Mesothelial cell of epicardium (in vitro differentiated cells): ENCODE measurements at places on chromosomes 12 and 14.

DNA sequence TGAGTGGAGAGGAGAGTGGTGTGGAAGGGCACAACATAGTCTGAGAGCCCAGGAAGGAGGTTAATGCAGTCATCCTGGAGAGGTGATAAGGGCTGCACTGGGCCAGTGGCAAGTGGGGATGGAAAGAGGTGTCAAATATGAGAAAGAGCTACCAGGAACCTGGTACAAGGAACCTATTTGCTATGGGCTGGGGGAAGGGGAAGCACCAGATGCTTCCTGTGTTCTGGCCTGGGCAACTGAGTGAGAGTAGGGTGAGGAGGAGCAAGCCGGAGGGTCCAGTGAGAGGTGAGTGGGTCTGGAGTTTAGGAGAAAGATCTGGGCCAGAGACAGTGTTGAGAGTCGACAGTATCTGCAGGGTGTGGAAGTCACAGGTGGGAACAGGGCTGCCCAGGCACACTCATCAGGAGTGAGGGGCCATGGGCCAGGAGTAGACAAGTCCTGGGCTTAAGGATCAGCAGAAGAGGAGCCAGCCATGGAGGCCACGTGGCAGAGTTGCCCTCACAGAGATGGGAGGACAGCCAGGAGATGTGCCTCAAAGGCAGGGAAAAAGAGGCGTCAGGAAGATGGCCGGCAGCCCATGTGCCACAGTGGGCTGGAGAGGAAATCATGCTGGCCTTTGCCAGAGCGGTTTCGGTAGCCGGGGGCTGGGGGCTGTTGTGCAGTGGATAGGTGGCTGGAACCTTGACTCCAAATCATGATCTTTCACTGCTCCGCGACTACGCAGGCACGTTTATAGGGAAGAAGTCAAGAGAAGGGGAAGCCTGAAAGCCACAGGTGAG lies 2.9 kb upstream of the AQP6 start:
- no peak for DNase-seq

DNA sequence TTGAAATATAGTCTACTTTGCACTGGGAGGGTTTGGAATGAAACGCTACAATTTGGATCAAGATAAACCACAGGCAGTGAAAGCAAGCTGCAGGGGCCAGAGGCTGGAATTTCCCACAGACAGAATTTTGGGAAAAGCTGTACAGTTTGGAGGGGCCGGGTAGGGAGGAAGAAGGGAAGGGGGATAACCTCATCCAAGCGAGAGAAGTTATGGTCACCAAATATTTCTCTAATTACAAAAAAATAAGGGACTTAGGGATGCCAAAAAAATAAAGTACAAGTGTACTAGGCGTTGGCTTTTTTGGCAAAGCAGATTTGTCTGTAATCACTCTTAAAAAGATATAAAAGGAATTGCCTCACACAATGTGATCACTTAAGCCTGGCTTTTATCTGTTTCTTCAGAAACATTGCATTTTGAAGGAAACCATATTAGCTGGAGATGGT lies 31.2 kb upstream of the ADGRD1 start:
- DNase-seq, result no peak

DNA sequence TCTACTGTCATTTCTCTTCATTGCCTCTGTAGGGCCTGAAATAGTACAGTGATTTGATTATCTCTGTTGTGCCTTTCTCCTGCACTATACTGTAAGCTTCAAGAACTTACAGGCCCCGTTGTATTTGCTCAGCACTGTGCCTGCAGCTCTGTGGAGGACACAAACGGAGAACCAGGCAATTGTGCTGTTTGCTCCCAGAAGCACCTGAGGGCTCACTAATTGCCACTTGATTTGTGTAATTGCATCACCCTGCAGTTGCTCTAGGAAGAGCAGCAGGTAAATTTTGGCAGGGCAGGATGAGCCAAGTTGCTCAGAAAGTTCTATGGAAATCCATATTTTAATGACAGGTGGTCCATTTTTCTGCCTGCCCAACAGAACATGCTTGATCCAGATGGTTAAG lies 11.6 kb upstream of the KRT82 start:
- DNase-seq, result no peak

- no peak for DNase-seq
These were observed 2.0 kb downstream of the WNT5B start for GRCh38 chr12:1630827-1631591.

DNA sequence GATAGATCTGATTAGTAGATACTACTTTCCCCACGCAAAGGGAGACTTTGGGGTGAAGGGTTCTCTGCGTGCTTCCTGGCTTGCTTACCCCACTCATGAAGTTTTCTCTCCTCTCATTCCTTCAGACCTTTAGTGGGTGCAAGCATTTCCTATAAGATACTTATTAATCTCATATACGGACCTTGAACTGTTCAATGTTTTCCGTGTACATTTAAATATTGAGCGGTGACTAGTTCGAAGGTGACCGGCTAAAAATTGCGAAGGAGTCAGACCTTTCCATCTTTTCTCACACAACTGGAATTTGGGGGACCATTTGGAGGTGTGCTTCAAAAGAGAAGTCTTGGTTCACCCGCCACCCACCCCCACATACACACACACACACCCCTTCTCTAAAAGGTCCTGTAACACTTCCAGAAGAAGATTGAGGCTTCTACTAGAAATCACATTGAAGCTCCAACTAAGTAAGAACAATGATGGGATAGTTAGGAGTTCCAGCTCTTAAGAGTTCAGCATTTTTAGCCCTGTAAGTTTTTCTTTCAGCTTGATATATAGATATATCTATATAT lies 6.1 kb upstream of the FOXG1 start:
- no peak for DNase-seq
